Activated CD8-positive, alpha-beta T cell treated with anti-CD3 and anti-CD28 coated beads for 36 hours (primary cell): ENCODE measurements at places on chromosomes 4 and X. TPM values are rescaled to one million over a fixed set of nuclear protein-coding genes. Genes with fewer than 3 reads are reported as not detected.

Gene RTL9
- total RNA-seq, result not detected

Gene ACE2
- total RNA-seq, result not detected

DNA sequence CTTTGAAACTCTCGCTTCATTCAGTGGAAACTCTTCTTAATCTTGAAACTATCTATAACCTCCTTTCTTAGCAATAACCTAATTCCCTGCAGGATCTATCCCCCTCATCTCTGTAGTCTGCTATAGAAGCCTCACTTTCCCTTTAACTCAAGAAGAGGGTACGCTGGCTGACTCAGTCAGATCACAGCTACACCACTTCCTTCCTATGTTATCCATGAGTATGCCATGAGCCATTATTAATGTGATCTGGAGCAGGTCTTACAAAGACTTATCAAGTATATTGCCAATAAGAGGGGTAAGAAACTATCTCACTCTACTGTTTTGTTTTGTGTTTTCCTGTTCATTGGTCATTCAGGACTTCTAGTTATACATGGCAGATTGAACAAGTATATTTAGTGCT, 165.3 kb downstream of the PJA1 start:
- H3K4me3 ChIP-seq, result no peak overlapping the region
- no peaks in the 10 kb centered on the region for H3K36me3 ChIP-seq
- no peak overlapping the region for H3K27ac ChIP-seq
- no peak for DNase-seq
- no peaks in the 10 kb centered on the region for H3K27me3 ChIP-seq

DNA sequence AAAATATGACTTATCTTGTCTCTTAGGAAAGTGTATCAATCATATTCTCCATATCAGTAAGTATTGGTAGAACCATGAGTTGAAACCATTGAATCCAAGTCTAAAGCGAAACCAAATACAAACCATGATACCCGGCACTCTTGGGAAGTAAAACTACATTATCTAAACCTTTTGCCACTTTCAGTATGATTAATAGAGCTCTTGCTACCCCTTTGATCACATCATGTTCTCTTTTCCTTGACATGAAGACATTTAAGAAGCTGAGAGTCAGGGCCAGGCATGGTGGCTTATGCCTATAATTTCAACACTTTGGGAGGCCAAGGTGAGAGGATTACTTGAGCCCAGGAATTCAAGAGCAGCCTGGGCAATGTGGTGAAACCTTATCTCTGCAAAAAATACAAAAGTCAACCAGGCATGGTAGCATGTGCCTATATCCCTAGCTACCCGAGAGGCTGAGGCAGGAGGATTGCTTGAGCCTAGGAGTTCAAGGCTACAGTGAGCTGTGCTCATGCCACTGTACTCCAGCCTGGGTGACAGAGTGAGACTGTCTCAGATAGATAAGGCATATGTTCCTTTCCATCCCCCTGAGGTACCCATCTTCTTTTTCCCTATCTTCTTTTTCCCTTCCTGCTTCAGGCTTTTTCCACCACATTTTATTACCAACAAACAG, 45.4 kb downstream of the CEP135 start:
- H3K36me3 ChIP-seq, result peaks cover 44% of the 10 kb centered on the region
- H3K27me3 ChIP-seq, result no peaks in the 10 kb centered on the region
- no peak overlapping the region for H3K4me3 ChIP-seq
- H3K4me1 ChIP-seq, result peaks cover 27% of the 10 kb centered on the region
- H3K27ac ChIP-seq, result peak overlapping the region; percentile 58

- no peak overlapping the region for H3K4me3 ChIP-seq
- no peaks in the 10 kb centered on the region for H3K36me3 ChIP-seq
- DNase-seq, result no peak
Measured at GRCh38 chrX:10938365-10938923, 172.7 kb upstream of the HCCS start.

Gene CXCR3
- 43.8 TPM for total RNA-seq

Gene GAGE13
- not detected for total RNA-seq

DNA sequence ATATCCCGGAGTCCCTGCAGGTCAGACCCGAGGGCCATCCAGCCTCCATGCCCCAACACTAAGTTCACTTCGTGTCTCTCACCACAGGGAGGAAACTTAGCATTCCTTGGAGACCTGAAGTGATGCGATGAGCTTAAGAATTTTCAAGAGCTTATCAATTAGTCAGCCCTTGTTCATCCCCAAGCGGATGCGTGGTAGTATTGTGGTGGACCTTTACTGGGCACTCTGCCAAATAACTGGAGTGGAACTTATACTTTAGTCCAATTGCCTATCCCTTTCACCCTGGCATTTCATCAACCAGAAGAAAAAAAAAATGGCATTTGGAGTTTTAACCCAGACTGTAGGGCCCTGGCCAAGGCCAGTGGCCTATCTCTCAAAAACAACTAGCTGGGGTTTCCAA, 137.1 kb downstream of the RELL1 start:
- H3K27ac ChIP-seq, result no peak overlapping the region
- peaks cover 4% of the 10 kb centered on the region for H3K36me3 ChIP-seq
- no peak overlapping the region for H3K4me3 ChIP-seq
- no peaks in the 10 kb centered on the region for H3K4me1 ChIP-seq
- no peaks in the 10 kb centered on the region for H3K27me3 ChIP-seq
- no peak for DNase-seq

DNA sequence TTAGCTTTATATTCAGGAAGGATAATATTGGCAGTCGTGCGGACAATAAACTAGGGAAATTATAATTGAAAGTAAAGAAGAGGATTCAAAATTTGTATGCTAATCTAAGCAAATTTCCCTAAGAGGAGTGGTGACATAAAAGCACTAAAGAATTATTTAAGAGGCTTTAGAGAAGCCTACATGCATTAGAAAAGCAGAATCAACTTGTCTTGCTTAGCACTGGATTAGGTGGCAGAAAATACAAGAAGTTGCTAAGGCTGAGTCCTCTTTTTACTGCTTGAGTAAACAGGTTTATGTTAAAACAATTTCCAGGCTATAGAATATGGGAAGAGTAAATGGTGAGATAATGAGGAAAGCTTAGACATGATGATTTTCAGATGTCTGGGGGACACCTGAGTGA, 991.5 kb downstream of the PCDH18 start:
- no peaks in the 10 kb centered on the region for H3K4me1 ChIP-seq
- H3K27ac ChIP-seq, result no peak overlapping the region
- H3K27me3 ChIP-seq, result no peaks in the 10 kb centered on the region
- H3K36me3 ChIP-seq, result no peaks in the 10 kb centered on the region

- DNase-seq, result no peak
- no peaks in the 10 kb centered on the region for H3K27me3 ChIP-seq
- H3K4me1 ChIP-seq, result peaks cover 78% of the 10 kb centered on the region
- peak overlapping the region; percentile 67 for H3K27ac ChIP-seq
Measured at GRCh38 chr4:26871611-26872010, 11.0 kb downstream of the STIM2 start.

GRCh38 chrX:134544135-134544512, 84.2 kb downstream of the HPRT1 start:
- H3K4me1 ChIP-seq, result peaks cover 17% of the 10 kb centered on the region
- no peaks in the 10 kb centered on the region for H3K36me3 ChIP-seq
- H3K27me3 ChIP-seq, result peaks cover 21% of the 10 kb centered on the region
- DNase-seq, result no peak

GRCh38 chr4:79175716-79176115, 150.1 kb downstream of the NAA11 start:
- no peaks in the 10 kb centered on the region for H3K27me3 ChIP-seq
- no peak overlapping the region for H3K4me3 ChIP-seq
- H3K36me3 ChIP-seq, result no peaks in the 10 kb centered on the region
- H3K27ac ChIP-seq, result no peak overlapping the region
- DNase-seq, result no peak

DNA sequence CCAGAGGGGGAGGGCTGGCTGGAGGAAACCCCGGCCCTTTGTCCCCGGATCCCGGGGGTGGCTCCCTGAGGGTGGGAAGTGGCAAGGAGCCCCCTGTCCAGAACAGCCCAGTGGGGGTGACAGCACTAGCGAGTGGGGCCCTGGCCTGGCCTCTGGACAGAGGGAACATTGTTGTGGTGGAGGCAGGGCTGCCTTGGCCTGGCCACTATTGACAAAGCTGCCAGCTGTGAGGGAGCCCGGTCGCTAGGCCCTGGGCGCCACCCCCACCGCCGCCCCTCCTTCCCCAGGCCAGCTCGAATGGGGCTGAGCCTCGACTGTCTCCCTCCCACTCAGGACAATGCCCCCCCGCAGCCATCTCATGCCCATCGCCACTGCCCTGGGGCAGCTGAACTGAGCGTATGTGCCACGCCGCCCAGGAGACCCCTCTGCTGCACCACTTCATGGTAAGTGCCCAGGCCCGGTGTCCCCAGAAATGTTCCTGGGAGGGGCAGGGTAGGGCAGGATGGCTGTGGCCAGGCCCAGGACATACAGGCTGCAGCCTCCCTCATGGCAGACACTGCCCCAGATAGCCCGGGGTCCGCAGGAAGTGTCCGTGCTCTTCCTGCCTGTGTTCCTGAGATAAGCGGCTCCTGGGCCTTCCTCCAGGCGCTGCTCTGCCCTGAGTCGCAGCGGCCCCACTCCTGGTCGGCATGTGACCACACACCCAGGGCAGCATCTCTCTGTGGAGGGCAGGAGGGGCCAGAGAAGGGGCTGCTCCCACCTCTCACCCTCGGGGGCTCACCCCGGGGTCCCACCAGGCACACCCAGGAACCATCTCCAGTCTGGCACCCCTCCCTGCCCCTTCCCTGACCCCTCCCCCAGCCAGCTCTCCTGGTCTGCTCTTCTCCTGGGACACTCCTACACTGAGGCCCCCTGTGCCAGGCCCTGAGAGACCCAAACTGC, 1.4 kb downstream of the PLXNB3 start:
- no peaks in the 10 kb centered on the region for H3K27me3 ChIP-seq
- peaks cover 16% of the 10 kb centered on the region for H3K4me1 ChIP-seq
- peak overlapping the region; percentile 67 for H3K4me3 ChIP-seq

GRCh38 chr4:142883040-142883832, 37.1 kb upstream of the INPP4B start:
- H3K36me3 ChIP-seq, result no peaks in the 10 kb centered on the region
- H3K27ac ChIP-seq, result no peak overlapping the region
- DNase-seq, result peak; percentile 7
- no peaks in the 10 kb centered on the region for H3K27me3 ChIP-seq
- no peak overlapping the region for H3K4me3 ChIP-seq

- no peak overlapping the region for H3K27ac ChIP-seq
Measured at GRCh38 chrX:41604766-41605543, 83.8 kb upstream of the GPR34 start.

- H3K4me1 ChIP-seq, result peaks cover 36% of the 10 kb centered on the region
- H3K36me3 ChIP-seq, result peaks cover 3% of the 10 kb centered on the region
- H3K27ac ChIP-seq, result peak overlapping the region; percentile 12
- peak; percentile 39 for DNase-seq
- no peaks in the 10 kb centered on the region for H3K27me3 ChIP-seq
- H3K4me3 ChIP-seq, result no peak overlapping the region
Measured at GRCh38 chr4:184306949-184307348, 89.3 kb upstream of the ENPP6 start.

- no peak overlapping the region for H3K4me3 ChIP-seq
- H3K27me3 ChIP-seq, result no peaks in the 10 kb centered on the region
- no peak for DNase-seq
- no peak overlapping the region for H3K27ac ChIP-seq
- no peaks in the 10 kb centered on the region for H3K36me3 ChIP-seq
- H3K4me1 ChIP-seq, result no peaks in the 10 kb centered on the region
Measured at GRCh38 chrX:122135070-122135469, 1049.0 kb upstream of the GRIA3 start.

Gene NPY1R
- total RNA-seq, result not detected

DNA sequence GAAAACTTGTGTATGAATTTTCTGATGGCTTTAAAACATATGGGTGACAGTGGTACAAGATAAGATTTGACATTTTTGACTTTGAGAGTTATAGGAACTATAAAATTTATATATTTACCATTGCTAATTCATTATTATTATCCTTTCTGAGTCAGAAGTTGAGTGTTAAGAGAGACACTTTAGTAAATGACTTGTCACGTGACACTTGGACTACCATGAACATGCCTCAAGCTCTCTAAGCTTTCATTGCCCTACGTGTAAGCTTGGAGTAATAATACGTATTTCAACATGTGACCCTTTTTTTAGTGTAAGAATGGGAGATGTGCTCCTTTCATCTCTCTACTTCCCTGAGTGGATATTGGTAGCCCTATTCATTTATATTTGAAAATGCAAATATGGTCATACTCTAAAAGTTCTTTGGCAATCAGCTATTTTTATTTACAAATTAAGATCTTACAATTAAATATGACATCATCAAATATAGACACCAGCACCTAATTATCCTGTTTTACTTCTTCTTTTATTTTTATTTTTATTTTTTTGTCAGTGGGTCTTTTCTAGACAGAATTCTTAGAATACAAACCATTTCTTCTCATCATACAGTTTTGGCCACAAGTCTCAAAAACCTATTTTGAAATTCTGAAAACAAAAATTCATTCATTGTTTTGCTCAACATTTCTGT, 837.0 kb downstream of the PDHA2 start:
- no peak for DNase-seq
- no peak overlapping the region for H3K4me3 ChIP-seq
- H3K36me3 ChIP-seq, result no peaks in the 10 kb centered on the region
- H3K27me3 ChIP-seq, result no peaks in the 10 kb centered on the region
- H3K27ac ChIP-seq, result no peak overlapping the region

Gene NDST3
- total RNA-seq, result not detected

GRCh38 chr4:152723236-152723635, 43.4 kb upstream of the TMEM154 start:
- H3K4me1 ChIP-seq, result no peaks in the 10 kb centered on the region
- H3K27me3 ChIP-seq, result no peaks in the 10 kb centered on the region
- H3K27ac ChIP-seq, result no peak overlapping the region
- no peak for DNase-seq
- H3K36me3 ChIP-seq, result no peaks in the 10 kb centered on the region

Gene TAF7L
- total RNA-seq, result not detected

Gene VCX2
- not detected for total RNA-seq

Gene HSD17B13
- not detected for total RNA-seq

DNA sequence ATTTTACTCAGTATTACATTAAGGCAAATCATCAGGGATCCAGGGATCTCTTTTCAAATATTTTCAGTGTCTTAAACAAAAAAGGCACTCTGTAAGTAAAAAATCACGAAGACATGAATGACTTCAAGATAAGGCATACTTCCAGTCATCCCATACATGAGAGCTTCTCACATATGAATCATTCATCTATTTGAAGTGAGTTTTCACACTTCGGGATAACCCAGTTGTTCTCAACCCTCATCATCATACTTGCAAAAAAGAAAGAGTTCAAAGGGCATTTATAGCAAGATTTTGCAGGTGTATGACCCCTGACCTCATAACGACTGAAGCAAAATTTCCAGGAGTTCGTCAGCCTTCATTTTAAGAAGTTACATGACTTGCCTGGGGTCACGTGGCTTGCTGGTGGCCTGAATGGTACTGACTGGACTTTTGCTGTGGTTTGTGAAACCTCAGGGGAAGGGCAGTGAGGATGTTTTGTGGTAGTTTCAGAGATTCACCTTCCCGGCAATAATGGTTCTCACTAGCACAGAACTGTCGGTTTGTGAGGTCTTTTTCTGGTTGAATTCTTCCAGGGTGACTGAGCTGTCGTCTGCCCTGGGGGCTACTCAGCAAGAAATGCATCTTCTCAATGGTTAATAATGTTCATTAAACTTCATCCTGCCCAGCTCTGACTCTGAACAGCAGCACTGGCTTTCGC, 115.8 kb upstream of the SHISA3 start:
- H3K27me3 ChIP-seq, result peaks cover 24% of the 10 kb centered on the region
- no peak for DNase-seq
- no peaks in the 10 kb centered on the region for H3K36me3 ChIP-seq
- H3K4me1 ChIP-seq, result peaks cover 8% of the 10 kb centered on the region
- no peak overlapping the region for H3K4me3 ChIP-seq

GRCh38 chrX:7266288-7266687, 118.3 kb upstream of the PUDP start:
- no peaks in the 10 kb centered on the region for H3K36me3 ChIP-seq
- H3K4me3 ChIP-seq, result no peak overlapping the region
- no peak for DNase-seq
- H3K27ac ChIP-seq, result no peak overlapping the region
